ENCODE measurements at places on chromosomes 2 and 18. TPM values are rescaled to one million over a fixed set of nuclear protein-coding genes. Genes with fewer than 3 reads are reported as not detected.
A peak's percentile ranks its signal among the peaks of the same experiment; 100 is the strongest.

IL36RN gene
- total RNA-seq, result not detected

UGT1A6 gene
- total RNA-seq, result not detected

GCKR gene
- 1.2 TPM for total RNA-seq

LAMA1 gene
- not detected for total RNA-seq

FKBP7 gene
- 18.3 TPM for total RNA-seq

C2orf76 gene
- total RNA-seq, result 12.1 TPM

ZBTB7C gene
- not detected for total RNA-seq

CCDC68 gene
- 2.9 TPM for total RNA-seq

GRCh38 chr2:179274749-179275148 is 10.1 kb upstream of the SESTD1 start:
- no peak for DNase-seq

DNA sequence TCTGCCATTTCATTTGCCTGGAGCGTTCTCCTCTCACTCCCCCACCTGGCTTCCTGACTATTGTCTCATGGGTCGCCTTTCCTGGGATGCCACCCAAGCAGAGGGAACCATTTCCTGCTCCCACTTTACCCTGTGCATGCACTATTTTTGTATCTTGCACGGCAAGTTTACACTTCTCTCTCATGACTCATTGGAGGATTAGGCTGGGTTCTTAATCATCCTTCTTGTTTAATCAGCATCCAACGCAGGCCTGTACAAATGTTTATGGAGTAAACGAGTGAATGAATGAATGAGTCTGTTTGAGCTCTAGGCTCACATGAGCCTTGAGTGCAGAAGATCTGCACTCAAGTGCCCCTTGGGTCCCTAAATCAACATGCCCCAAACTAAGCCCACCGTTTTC is 3.8 kb upstream of the ARHGAP25 start:
- no peak overlapping the region for H3K27ac ChIP-seq
- no peak for DNase-seq
- no peaks in the 10 kb centered on the region for H3K4me1 ChIP-seq
- peaks cover 28% of the 10 kb centered on the region for H3K27me3 ChIP-seq

GRCh38 chr18:9017167-9017904 is 85.2 kb upstream of the NDUFV2 start:
- H3K27ac ChIP-seq, result peak overlapping the region; percentile 90
- DNase-seq, result peak; percentile 87
- H3K36me3 ChIP-seq, result no peaks in the 10 kb centered on the region
- H3K4me1 ChIP-seq, result peaks cover 23% of the 10 kb centered on the region
- no peak overlapping the region for H3K4me3 ChIP-seq
- no peaks in the 10 kb centered on the region for H3K27me3 ChIP-seq

DNA sequence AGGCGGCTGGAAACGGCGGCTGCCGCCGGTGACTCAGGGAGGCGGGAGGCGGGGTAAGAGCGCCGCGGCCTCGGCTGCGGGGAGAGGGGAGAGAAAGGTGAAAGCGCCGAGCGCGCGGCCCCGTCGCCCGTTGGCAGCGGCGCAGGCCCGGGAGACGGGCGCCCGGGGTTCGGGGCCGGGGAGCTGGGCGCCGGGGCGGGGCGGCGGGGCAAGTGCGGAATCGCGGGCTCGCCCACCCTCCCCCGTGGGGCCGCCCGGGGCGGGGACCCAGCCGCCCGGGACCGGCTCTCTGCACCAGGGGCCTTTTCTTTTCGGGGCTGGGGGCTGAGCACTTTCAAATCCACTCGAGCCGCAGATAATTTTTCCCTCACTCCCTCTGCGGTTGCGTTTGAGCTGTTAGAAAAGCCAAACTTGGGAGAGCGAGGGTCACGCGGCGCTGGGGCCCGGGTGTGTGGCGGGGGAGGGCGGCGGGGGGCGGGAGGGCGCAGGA is 266 bp downstream of the KDM3A start:
- H3K4me1 ChIP-seq, result peaks cover 8% of the 10 kb centered on the region
- H3K27ac ChIP-seq, result peak overlapping the region; percentile 99
- H3K36me3 ChIP-seq, result no peaks in the 10 kb centered on the region
- H3K4me3 ChIP-seq, result peak overlapping the region; percentile 40

GRCh38 chr18:56873441-56874140 is 222.4 kb downstream of the WDR7 start:
- H3K36me3 ChIP-seq, result no peaks in the 10 kb centered on the region
- H3K4me3 ChIP-seq, result no peak overlapping the region
- H3K27ac ChIP-seq, result no peak overlapping the region
- no peaks in the 10 kb centered on the region for H3K27me3 ChIP-seq

DNA sequence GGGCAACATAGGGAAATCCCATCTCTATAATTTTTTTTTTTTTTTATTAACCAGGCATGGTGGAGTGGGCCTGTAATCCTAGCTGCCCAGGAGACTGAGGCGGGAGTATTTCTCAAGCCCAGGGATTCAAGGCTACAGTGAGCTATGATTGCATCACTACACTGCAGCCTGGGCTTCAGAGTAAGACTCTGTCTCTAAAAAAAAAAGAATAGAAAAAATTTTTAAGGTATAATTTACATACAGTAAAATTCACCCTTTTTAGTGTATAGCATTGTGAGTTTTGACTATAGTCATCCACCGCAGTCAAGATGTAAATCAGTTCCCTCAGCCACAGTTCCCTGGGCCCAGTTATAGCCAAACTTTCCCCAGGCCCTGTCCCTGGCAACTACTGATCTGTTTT is 57.1 kb upstream of the MSH6 start:
- H3K4me1 ChIP-seq, result no peaks in the 10 kb centered on the region
- H3K4me3 ChIP-seq, result no peak overlapping the region
- no peak for DNase-seq
- no peaks in the 10 kb centered on the region for H3K27me3 ChIP-seq

DNA sequence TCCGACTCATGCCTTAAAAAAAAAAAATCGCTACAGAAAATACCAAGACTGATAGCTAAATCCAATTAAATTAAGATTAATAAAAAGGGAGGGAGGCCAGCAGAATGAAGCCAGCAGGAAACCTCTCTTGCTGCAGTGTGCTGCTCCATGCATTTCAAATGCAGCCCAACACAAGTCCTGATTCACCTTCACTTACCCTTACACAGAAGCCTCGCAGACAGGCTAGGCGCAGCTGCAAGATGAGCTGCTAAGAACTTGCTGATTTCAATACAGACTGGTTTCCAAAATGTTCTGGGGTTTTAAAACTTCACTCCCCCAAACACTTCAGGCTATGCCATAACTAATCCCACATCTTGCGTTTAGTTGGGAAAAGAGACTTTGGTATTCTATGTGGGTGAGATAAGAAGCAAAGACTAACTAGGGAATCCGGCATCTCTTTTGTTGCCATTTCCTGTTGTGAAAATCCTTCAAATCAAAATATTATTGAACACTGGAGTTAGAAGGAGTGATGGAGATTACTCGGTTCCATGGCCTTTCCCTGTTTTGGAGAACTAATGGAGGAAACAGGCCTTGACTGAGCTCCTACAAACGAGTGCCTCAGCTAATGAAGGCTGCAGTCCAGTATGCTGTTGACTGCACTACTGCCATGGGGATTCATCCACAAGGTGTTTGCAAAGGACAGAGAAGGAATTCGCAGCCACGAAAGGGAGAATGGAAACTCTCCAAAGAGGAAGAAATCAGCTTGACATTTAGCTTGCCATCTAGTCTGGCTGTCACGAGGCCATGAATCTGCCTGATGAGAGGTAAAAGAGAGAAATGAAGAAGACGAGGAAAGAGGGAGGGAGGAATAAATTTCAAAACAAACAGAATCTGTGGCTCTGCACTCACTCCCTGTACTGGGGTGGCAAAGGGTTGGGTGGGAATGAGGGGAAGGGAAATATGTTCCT is 67.3 kb downstream of the CLHC1 start:
- peaks cover 57% of the 10 kb centered on the region for H3K4me1 ChIP-seq
- H3K4me3 ChIP-seq, result no peak overlapping the region
- DNase-seq, result no peak
- H3K27me3 ChIP-seq, result no peaks in the 10 kb centered on the region

- H3K27ac ChIP-seq, result no peak overlapping the region
- H3K4me3 ChIP-seq, result no peak overlapping the region
- H3K36me3 ChIP-seq, result no peaks in the 10 kb centered on the region
- DNase-seq, result no peak
Measured at GRCh38 chr2:37630776-37631175, 40.7 kb downstream of the CDC42EP3 start.

DNA sequence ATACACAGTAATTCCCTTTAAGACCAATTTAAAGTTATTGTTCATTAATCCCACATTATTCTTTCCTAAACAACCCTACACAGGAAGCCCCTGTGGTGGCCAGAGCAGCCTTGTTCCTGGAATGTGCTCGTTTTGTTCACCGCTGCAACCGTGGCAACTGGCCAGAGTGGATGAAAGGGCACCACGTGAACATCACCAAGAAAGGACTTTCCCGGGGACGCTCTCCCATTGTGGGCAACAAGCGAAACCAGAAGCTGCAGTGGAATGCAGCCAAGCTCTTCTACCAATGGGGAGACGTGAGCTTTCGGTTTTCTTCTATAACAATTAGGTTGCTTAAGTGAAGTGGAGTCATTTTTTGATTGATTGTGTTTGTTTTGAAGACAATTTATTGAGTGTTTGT is 101.0 kb downstream of the UNC80 start:
- no peaks in the 10 kb centered on the region for H3K27me3 ChIP-seq
- DNase-seq, result no peak
- no peaks in the 10 kb centered on the region for H3K36me3 ChIP-seq
- no peak overlapping the region for H3K4me3 ChIP-seq
- H3K27ac ChIP-seq, result no peak overlapping the region

DNA sequence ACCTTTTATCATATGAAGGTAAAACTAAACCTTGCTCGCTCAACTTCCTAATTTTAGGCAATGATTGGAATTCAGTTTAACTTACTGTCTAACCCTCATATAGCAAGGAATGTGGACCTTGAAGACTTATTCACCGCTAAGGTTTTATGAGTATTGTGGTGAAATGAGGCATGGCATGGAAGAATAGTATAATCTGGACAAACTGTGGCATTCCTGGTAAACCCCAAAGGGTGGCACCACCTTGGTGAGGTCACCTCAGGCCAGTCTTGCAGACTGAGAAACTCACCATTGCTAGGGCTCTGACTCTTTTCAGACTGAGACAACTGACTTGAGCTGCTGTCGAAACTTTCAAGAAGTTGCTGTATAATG is 51.1 kb upstream of the EHBP1 start:
- H3K27me3 ChIP-seq, result no peaks in the 10 kb centered on the region
- no peak for DNase-seq
- H3K4me1 ChIP-seq, result no peaks in the 10 kb centered on the region
- no peak overlapping the region for H3K27ac ChIP-seq
- no peak overlapping the region for H3K4me3 ChIP-seq
- no peaks in the 10 kb centered on the region for H3K36me3 ChIP-seq

- DNase-seq, result no peak
- H3K27me3 ChIP-seq, result no peaks in the 10 kb centered on the region
- H3K4me1 ChIP-seq, result peaks cover 3% of the 10 kb centered on the region
- no peaks in the 10 kb centered on the region for H3K36me3 ChIP-seq
- no peak overlapping the region for H3K27ac ChIP-seq
Measured at GRCh38 chr2:191643429-191643828, 34.5 kb upstream of the NABP1 start.

DNA sequence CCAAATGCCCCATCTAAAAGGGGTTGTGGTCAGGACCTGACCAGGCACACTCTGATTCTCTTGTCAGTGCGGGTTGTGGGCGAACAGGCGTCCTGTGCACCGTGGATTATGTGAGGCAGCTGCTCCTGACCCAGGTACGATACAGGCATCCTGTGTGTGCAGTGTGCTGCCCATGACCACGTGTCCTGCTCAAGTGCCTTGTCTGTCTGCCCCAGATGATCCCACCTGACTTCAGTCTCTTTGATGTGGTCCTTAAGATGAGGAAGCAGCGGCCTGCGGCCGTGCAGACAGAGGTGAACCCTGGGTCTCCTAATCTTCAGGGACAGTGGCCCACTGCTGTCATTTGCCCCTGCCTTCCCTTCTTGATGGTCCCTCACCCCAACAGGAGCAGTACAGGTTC is 14.6 kb downstream of the PTPN18 start:
- DNase-seq, result no peak
- H3K27me3 ChIP-seq, result no peaks in the 10 kb centered on the region
- no peak overlapping the region for H3K27ac ChIP-seq
- no peak overlapping the region for H3K4me3 ChIP-seq

GRCh38 chr2:68589963-68590362 is 53.4 kb upstream of the PROKR1 start:
- no peaks in the 10 kb centered on the region for H3K27me3 ChIP-seq
- H3K4me1 ChIP-seq, result no peaks in the 10 kb centered on the region
- no peaks in the 10 kb centered on the region for H3K36me3 ChIP-seq
- no peak overlapping the region for H3K27ac ChIP-seq

DNA sequence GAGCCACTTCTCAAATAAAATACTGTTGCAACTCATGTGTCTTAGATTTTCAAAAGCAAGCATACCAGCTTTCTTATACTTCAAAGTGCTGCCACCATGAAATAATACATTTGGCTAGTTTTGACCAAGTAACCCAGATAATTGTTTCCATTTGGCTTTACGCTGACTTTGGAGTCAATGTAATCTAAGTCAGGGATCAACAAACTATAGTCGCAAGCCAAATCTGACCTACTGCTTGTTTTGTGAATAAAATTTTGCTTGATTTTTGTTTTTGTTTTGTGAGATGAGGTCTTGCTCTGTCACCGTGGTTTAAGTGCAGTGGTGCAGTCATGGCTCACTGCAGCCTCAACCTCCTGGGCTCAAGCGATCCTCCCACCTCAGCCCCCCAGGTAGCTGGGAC is 65.0 kb downstream of the OXER1 start:
- H3K4me1 ChIP-seq, result no peaks in the 10 kb centered on the region
- no peak overlapping the region for H3K4me3 ChIP-seq
- no peak for DNase-seq

- peaks cover 14% of the 10 kb centered on the region for H3K4me1 ChIP-seq
- DNase-seq, result peak; percentile 28
- peak overlapping the region; percentile 19 for H3K4me3 ChIP-seq
- H3K27me3 ChIP-seq, result peaks cover 52% of the 10 kb centered on the region
- H3K36me3 ChIP-seq, result no peaks in the 10 kb centered on the region
Measured at GRCh38 chr2:72142570-72143440, 4.9 kb downstream of the CYP26B1 start.

- no peak for DNase-seq
- H3K36me3 ChIP-seq, result no peaks in the 10 kb centered on the region
- H3K4me1 ChIP-seq, result no peaks in the 10 kb centered on the region
- H3K27me3 ChIP-seq, result peaks cover 2% of the 10 kb centered on the region
Measured at GRCh38 chr2:65500310-65501040, 68.1 kb upstream of the SPRED2 start.

DNA sequence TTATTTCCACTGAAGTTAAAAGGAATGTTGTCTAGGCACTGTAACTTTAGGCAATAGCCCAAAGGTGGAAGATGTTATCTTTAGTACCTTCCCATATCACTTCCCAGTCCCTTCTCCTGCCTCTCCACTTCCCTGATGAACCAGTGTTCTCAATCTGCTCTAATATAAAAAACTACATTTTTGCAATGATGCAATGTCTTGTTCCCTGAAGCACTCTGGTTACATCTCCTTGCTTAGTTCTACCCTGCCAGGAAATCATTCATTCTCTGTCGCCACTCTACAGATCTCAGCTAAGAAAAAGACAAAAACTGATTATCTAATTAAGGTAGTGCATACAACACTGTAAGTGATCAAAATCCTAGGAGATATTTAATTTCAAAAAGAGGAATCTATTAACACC is 71.3 kb downstream of the BAZ2B start:
- DNase-seq, result no peak
- H3K36me3 ChIP-seq, result no peaks in the 10 kb centered on the region
- H3K4me1 ChIP-seq, result peaks cover 12% of the 10 kb centered on the region
- H3K27ac ChIP-seq, result no peak overlapping the region
- no peak overlapping the region for H3K4me3 ChIP-seq

GRCh38 chr18:4640349-4641012 is 185.4 kb upstream of the DLGAP1 start:
- no peak for DNase-seq
- no peaks in the 10 kb centered on the region for H3K36me3 ChIP-seq
- H3K27me3 ChIP-seq, result no peaks in the 10 kb centered on the region
- H3K4me1 ChIP-seq, result no peaks in the 10 kb centered on the region

GRCh38 chr2:38622210-38622609 is 19.5 kb upstream of the HNRNPLL start:
- no peaks in the 10 kb centered on the region for H3K36me3 ChIP-seq
- peaks cover 6% of the 10 kb centered on the region for H3K27me3 ChIP-seq
